IPS DF 6.9 (cell line): ENCODE measurements at places on chromosomes 4 and X.

DNA sequence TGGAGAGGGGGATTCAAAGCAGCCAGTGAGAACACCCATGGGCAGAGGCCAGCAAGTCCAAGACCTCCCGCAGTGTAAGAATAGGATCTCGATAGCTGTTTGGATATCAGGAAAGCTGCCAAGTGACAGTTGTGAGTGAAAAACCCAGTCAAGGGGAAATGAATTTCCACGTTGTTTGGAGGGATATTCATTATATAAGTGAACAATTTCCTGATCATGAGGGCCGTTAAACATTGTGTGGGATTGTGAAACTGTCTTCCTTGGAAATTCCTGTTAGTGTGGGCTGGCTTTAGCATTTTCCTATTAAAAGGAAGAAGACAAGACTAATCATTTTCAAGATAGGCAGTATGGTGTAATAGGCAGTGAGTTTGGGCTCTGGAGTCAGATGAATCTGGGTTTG is 15.0 kb downstream of the CLDN2 start:
- no peak for DNase-seq

- no peak for DNase-seq
Observed at GRCh38 chr4:27910227-27910626, 1049.6 kb downstream of the STIM2 start.

DNA sequence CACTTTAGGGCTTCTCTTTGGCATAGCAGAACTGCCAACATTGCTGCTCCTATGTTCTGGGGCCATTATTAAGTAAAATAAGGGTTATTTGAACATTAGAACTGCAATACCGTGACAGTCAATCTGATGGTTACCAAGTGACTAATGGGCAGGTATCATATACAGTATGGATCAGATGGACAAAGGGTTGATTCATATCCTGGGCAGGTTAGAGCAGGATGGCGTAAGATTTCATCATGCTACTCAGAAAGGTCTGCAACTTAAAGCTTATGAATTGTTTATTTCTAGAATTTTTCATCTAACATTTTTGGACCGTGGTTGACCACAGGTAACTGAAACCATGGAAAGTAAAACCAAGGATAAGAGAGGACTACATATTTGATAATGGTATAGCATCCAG is 40.9 kb downstream of the BRCC3 start:
- no peak for DNase-seq

GRCh38 chrX:150683536-150684146 is 9.6 kb upstream of the MTMR1 start:
- no peak for DNase-seq

GRCh38 chr4:4427121-4427870 is 40.4 kb downstream of the NSG1 start:
- DNase-seq: peak; percentile 48

DNA sequence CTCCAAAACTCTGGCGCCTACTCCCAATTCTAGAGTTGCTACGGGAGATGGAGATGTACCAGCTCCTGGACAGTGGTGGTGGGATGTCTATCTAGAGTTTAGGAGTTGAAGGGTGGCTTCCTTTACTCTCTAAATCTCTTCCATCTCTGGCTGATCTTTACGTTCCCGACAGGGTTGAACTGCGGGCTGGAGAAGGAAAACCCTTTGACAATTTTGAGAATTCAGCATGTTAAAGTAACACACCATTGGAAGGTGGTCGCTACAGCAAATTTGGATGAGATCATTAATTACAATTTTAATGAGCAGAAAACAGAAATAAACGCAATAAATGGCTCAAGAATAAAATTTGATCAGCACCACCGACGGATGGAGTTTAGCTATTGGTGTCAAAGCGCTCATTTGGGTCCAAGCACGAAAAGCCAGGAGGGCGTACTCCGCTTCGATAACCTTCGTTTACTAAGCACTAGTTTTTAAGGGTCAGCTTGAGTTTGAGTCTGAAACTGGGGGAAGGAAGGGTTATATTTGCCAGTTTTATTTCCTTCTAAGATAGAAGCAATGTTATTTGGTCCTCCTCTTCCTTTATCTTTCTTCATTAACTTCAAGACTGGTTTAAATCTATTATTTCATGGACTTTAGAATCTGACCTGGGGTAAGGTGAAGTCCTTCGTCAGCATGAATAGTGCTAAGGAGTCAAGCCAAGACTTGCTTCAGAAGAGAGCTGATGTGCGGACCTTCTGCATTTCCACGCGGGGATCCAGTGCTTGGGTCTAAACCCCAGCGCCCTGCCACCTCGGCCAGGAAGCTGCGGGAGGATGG is 1.5 kb upstream of the NKX6-1 start:
- DNase-seq: no peak

GRCh38 chr4:83013420-83013867 is 2.8 kb upstream of the LIN54 start:
- no peak for DNase-seq
